Left kidney (tissue), 8 donors: ENCODE measurements at places on chromosomes 7 and 10. TPM values are rescaled to one million over a fixed set of nuclear protein-coding genes. Genes with fewer than 3 reads are reported as not detected.

The TNS3 gene
- polyA plus RNA-seq: 87.4 TPM

The RET gene
- polyA plus RNA-seq: 16.7 TPM

DNA sequence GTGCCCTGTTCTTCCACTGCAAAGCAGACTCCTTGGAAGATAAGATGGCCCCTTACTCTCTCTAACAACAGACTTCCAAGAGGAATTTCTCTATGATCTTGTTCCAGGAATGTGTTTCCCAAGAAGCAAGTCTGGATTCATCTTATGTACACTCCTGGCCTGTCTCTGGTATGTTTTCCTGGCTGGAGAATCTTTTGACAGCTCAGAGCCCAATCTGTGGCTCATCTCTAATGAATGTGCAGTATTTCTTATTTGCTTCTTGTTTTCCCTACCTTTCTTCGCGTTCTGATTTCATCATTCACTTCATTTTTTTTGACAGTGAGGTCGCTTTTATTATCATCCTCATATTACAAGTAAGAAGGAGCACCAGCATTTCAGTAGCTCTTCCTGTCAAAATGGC lies 53.0 kb upstream of the PITRM1 start:
- DNase-seq: no peak

DNA sequence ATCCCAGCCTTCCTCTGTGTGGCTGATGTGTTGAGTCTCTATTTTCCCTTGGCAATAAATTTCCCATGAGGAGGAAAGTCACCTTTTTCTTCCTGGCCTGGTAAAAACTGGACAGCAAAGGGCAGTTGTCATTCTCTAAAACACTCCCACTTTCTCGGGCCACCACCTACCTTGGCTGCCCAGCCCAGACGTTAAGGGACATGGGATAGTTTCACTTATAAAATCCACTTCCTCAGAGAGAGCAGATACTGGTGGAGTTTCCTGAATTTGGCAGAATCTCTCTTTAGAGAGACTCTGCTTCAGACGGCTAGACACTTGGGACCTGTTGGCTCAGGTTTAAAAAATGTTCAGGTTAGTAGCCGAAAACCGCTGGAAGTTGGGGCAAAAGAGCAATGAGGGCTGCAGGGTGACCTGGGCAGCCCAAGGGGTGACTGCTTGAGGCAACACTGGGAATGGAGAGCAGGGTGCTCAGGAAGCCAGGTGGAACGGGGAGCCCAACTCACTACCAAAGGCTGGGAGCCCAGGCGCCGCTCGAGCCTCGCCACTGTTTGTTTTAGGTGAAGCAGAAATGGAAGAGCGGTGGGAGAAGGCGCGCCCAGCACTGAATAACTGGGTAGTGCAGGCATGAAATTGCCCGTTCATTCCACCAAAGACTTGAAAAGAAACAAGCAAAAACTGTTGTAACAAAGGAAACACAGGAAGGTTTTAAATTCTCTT lies 186.1 kb downstream of the TRIL start:
- DNase-seq: no peak

DNA sequence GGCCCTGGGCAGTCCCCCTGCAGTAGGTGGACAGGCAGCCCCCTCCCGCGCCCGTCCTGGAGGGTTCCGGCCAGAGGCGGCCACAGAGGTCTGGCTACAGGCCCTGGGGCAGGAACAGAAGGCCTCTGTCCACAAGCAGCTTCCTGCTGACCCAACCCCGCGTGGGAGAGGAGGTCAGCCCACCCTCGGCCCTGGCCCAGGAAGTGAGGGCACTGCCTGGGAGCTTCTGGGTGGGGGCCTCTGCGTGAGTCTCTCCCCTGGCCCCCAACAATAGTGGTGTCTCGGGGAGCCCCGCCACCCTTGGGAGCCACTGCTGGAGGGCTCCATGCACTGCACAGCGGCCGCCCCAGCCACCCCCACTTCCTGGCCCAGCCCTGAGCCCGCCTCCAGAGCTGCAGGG lies 4.7 kb downstream of the MICALL2 start:
- DNase-seq: no peak
